ENCODE measurements at places on chromosomes 12 and 14.

GRCh38 chr12:550473-551260 is 90.9 kb downstream of the B4GALNT3 start:
- DNase-seq = no peak

DNA sequence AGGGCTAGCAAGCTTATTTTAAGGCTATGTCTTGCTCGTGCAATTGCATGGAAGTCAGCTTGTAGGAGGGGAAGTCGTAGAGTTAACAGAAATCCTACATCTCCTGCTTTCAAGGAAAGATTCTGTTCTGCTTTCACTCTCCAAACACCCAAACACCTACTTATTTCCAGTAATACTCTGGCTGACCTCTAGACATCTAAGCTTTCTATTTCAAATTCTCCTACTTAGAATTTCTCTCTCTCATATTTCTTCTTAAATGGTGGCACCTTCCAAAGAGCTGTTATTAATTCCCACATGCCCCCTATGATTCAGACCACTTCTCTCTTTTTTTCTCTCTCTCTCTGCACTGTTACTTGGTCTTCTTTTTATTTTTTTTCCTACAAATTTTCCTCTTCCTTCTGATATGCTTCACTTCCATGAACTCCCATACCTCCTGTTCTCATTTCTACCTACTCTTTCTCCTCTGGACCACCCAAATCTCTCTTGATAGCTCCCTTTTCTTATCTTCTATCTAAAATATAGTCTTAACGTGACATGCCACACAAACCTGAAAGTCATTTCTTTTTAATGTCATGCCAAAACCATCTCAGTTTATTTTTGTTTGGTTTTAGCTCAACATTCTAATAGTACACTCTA is 90.8 kb downstream of the RPS6KA5 start:
- no peak for DNase-seq

- DNase-seq = no peak
Observed at GRCh38 chr14:58942516-58942915, 246.0 kb upstream of the DAAM1 start.

DNA sequence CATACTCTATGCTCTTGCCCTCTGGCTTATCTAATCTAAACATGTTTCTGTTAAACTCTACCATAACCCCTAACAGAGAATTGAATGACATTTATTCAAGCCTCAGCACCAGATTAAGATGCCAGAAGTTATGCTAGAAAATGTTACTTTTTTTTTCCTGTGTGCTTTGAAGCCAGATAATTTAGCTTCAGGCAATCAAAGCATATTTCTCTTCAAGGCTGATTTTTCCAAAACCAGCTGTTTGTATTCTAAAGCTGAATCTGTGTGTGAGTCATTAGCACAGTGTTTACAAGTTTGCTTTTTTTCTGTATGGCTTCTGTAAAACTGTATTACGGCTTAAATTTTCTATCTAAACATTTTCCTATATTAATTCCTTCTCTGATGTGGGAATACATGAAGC is 326.1 kb downstream of the FSCB start:
- no peak for DNase-seq

- DNase-seq = no peak
Observed at GRCh38 chr12:62578726-62579125, 112.1 kb downstream of the MON2 start.

DNA sequence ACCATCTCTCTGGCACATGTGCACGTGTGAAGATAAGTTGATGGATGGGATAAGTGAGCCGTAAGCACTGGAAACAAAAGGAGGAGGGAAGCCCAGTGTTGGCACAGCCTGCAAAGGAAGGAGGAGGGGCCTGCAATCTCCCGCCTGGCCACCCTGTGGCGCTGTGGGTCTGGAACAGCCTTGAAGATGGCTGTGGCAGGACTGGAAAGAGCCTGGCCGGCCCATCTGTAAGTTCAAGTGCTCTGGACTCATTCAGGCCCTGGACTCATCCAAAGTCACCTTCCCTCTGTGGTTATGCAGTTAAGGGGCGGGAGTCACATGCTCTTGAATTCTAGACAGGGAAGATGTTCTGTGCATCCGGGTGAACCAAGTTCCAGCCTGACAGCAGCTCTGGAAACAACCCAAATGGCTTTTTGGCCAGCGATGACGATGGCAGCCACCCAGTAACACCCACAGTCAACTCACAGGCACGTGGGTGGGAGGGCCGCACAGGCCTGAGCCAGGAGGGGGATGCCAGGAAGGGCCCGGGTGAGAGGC is 50.4 kb downstream of the CHGA start:
- no peak for DNase-seq

GRCh38 chr12:7571257-7571656 is 67.7 kb upstream of the CD163 start:
- DNase-seq = no peak

- no peak for DNase-seq
Observed at GRCh38 chr12:128111951-128112350, 155.0 kb upstream of the TMEM132C start.

- DNase-seq = peak; percentile 21
Observed at GRCh38 chr12:47032644-47033043, 46.8 kb upstream of the PCED1B start.

GRCh38 chr12:130806574-130806973 is 32.5 kb downstream of the STX2 start:
- no peak for DNase-seq

- DNase-seq = no peak
Observed at GRCh38 chr14:56073799-56074198, 44.4 kb upstream of the PELI2 start.

DNA sequence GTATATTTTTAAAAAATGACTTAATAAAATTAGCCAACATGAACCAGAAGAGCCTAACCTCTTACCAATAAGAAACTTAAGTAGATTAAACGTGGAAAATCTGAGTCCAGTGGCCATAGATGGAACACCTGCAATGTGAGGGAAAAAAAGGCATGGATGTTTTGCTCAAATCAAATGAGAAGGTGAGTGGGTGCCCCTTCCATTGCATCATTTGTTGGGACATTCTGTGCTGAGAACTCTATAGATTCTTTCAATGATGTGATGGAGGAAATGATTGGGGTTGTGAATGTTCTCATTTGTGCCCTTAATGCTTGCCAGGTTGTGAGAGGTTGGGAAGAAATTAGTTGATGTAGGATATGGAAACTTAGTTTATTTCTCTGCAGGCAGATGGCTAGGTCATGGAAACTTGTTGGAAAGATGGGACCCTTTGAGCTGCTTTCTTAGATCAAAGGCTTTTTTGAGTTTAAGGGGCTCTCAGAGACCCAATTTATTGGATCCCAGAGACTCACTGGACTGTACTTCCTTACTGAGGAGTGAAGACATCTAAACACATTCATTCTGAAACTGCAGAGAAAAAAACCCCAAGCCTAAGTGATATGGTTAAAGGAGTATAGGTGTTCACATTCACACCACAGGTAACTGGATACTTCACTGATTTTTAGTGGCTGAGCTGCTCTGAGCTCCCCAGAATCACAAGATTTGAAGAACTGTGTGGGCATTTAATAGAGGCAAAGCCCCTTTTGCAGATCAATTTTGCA is 95.9 kb downstream of the DACT1 start:
- DNase-seq = no peak

GRCh38 chr14:51269634-51270033 is 29.6 kb downstream of the TMX1 start:
- no peak for DNase-seq

DNA sequence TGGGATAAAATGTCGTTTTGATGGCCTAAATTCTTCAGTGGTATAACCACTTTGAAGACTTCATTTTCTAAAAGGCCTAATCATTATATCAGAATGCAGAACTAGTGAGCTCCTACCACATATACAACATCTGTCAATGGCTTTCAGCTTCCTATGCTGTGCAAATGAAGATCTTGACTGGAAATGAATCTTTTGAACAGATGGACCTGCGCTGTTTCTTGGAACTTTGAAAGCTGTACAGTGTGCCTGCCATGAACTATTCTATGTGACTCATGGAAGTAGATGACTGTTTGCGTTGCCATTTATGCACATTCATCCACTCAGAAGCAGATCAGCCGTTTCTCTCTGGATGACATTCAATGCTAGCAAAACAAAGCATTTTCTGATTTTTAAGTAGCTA is 542.2 kb upstream of the USP15 start:
- DNase-seq = no peak

DNA sequence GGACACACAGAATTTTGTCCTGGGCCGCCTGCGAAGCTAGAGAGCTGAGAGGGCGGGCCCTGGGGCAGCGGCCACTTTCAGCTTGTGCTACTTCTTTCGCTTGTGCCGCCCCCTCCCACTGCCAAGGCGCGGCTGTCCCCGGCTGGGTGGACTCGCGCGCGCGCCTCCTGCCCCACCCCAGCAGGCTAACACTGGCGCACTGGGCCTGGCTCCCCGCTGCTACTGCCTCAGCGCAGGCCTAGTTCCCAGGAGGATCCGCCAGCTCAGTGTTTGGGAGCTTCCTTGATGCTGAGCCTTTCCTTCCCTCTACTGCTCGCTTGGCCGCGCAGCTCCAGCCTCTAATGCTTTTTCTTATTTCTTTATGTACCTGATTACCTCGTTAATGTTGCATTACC is 27.4 kb upstream of the METAP2 start:
- DNase-seq = peak; percentile 59

DNA sequence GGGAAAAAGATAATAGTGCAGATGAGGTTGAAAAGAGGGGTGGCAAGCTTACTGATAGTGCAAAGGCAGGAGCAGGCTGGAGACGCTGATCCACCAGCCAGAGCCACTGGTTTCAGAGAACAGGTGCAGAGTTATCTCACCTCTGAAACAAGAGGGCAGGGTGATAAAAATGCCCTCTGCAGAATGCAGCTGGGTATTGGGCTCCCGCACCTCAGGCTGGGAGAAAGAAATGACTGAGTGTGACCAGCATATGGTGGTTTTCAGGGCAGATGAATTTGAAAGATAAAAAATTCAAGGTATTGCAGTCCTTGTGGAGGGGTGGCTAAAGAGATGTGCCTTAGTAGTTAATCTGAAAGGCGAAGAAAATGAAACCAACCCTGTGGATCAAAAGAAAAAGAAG is 2.9 kb upstream of the TMEM30B start:
- no peak for DNase-seq

- DNase-seq = peak; percentile 58
Observed at GRCh38 chr12:8692573-8692972, 5.2 kb upstream of the RIMKLB start.

DNA sequence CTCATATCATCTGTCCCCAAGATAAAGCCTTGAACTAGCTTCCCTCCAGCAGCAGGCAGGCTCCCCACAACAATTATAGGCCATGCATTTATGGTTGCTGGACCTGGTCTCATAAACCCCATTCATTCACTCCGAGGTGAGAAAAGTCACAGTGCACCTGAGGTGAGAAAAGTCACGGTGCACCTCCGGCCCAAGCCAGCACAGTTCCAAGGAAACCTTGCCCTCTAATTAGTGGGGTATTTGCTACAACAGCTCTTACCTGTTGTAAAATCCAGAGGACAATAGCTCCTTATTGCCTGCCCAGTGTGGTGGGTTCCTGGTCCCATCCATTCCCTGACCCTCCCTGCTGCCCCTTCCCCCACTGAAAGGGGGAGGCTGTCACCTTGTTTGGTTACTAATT is 65.6 kb downstream of the FBXL14 start:
- DNase-seq = no peak
